Pancreas (tissue), 10 donors: ENCODE measurements at places on chromosomes 7 and 10. TPM values are rescaled to one million over a fixed set of nuclear protein-coding genes. Genes with fewer than 3 reads are reported as not detected.

DNA sequence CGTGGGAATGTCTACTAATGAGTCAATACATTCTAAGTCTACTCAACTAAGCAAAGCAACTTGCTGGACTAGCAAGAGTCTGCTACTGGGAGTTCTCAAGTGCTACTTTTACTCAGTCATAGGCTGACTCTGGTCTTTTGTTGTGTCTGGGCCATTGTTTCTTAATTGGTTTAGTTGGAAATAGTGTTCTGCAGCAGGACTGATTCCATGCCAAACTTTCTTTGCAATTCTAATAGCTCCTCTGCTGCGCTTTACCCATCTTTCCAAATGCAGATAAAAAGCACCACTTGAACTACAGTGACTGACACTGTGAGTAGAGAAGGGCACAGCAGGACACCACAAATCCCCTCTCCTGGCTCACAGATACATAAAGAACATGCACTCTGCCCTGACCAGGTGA lies 125.7 kb downstream of the CD36 start:
- DNase-seq = no peak

DNA sequence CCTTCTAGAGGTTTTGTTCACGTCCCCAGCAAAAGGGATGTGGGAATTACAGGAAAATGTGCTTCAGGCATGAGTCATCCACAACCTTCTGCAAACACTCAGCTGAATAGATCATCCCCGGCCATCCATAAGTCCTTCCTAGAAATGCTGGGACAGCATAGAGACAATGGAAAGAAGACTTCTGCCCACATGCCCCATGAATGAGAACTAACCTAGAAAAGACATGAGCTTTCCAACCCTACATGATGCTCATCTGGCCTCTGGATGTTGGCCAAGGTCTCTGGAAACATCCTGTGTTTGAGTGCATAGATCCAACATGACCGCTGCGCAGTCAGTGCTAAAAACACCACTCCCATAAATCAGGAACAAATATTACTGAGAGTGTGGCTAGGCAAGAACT lies 277.5 kb downstream of the PLXNA4 start:
- no peak for DNase-seq

SFRP4 gene
- total RNA-seq = 19.9 TPM

DNA sequence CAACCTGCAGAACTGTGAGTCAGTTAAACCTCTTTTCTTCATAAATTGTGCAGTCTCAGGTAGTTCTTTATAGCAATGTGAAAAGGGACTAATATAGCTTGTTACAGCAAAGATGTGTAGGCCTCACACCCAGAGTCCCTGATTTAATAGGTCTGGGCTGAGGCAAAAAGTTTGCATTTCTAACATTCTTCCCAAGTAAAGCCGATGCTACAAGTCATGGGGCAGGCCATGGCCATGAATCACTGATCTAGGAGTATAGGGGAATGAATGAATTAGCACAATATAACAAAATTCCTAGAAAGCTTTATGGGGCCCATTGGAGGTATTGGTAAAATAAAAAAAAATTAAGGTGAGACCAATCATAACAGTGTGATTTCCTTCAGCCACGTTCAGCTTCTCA lies 11.5 kb upstream of the AASS start:
- DNase-seq = no peak

VSTM4 gene
- 0.38 TPM for total RNA-seq

DNA sequence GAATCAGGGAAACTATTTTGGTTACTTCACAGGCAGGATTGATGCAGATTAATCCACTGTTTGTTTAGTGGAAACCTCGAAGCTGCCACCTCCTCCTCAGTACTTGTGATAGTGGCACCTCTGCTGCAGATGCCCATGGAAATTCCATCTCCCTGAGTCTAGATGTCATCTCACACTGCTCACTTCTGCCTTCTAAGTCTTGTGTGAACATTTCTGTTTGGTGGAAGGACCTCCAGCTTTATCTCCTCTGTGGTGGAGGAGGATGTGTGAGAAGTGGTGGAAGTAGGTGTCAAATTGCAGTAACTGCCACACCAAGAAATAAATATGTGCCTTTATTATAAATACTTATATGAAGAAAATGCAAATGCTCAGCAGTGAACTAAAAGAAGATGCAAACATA lies 25.8 kb upstream of the GPR141 start:
- no peak for DNase-seq

DNA sequence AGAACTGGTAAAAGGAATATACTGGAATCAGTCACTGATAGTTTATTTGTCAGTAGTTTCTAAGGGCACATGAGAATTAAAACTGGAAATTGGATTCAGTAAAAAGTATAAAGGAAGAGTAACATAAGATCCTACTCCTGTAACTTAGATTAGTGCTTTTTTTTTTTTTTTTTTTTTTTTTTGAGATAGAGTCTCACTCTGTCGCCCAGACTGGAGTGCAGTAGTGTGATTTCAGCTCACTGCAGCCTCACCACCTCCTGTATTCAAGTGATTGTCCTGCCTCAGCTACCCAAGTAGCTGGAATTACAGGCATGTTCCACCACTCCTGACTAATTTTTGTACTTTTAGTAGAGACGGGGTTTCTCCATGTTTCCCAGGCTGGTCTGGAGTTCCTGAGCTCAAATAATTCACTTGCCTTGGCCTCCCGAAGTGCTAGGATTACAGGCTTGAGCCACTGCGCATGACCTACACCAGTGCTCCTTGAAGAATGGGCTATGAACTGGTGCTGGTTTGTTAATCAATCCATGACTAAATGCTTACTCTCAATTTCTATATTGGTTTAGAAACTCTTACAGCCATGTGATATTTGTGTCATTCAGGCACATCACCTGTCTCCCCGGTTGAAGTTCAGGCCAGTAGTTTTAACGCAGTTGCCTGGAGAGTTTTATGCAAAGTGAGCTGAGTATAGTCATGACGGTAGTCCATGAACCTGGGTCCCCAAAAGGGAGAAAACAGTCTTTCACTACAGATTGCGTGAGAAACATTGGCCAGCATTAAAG lies 65.0 kb downstream of the ZEB1 start:
- no peak for DNase-seq

NUDT13 gene
- 1.1 TPM for total RNA-seq

- DNase-seq = no peak
Measured at GRCh38 chr10:13706175-13706574, 119.4 kb downstream of the PRPF18 start.

GRCh38 chr10:60974463-60975149 lies 30.6 kb upstream of the RHOBTB1 start:
- no peak for DNase-seq

DNA sequence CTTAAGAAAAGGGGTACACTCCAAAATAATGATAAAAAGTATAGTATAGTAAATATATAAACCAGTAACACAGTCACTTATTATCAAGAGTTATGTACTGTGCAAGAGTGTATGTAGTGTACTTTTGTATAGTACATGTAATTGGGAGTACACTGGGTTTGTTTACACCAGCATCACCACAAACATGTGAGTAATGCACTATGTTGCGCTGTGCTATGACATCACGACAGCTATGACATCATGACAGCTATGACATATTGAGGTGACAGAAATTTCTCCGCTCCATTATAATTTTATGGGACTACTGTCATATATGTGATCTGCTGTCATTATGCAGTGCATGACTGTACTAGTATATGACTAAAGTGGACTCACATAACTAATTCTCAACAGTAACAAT lies 84.6 kb downstream of the KMT2C start:
- no peak for DNase-seq

GRCh38 chr7:15407910-15408309 lies 153.9 kb downstream of the AGMO start:
- DNase-seq = no peak

DUSP5 gene
- 3.6 TPM for total RNA-seq

POLR3A gene
- total RNA-seq = 6.7 TPM

- DNase-seq = no peak
Measured at GRCh38 chr7:101496017-101496416, 133.1 kb downstream of the MYL10 start.

- DNase-seq = no peak
Measured at GRCh38 chr7:140402178-140402835, 1.6 kb upstream of the RAB19 start.

- peak; percentile 94 for DNase-seq
Measured at GRCh38 chr10:131885391-131886165, 15.2 kb upstream of the PPP2R2D start.

DNA sequence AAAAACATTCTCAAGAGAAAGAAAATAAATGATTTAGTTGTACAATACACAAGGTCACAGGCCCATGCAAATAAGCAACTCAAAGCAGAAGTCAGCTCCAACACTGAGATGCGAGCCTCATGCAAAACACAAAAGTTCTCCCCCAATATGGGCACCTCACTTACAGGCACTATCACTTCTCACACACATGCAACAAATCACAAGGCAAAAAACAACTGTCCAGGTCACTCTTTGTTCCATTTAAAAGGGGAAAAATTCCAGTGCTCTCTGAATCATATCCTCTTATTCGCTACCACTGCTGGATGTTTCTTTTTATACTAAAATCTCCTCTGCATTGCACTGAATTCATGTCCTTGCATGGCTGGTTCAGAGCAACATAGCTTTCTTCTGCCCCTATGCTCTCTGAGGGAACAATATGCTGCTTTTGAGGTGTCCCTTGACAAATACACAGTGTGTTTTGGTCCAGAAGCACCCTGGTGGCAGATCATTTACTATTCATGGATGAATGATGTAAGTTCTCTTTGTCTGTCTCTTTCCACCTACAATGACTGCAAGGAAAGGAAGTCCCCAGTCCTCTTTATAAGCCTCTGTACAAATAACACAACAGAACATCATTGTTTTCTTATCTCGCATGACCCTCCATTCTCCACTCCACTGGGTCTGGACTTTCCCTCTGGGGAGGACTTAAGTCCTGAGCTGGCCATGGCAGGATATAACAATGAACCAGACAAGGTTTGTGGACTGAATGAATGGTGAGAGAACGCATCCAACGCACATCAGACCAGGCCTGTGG lies 85.4 kb upstream of the GSDME start:
- no peak for DNase-seq

- no peak for DNase-seq
Measured at GRCh38 chr10:31949266-31949665, 20.6 kb upstream of the ARHGAP12 start.

KEL gene
- total RNA-seq = not detected

DNA sequence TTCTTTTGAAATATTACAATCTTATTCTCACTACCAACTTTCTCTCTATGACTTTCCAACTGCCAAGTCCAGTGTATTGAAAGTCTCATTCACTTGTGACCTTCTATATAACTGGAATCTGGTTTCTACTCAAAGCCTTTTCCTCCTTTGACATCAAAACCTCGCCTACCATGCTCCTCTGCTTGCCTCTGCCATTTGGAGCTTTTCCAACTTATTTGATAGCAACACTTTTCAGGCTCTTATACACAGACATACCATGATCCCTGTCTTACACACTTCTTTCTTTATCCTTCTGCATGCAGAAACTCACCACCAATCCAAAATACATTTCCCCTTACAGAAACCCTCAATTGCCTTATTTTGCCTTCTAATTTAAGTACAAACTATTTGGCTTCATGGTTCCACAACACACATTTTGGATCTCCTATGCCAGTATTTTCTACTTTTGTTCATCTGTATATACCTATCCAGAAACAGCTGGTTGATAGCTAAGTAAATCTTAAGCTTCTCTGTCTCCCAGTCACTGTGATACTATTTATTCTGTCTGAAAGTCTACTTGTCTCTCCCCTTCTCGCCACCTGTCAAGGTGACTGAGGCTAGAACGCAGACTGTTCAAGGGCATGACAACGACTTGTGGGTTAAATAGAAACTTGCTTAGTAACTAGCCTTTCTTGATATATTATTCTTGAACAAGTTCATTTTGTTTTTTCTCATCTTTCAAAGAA lies 22.4 kb downstream of the GNG11 start:
- no peak for DNase-seq

GRCh38 chr7:141012696-141013344 lies 1.9 kb downstream of the MRPS33 start:
- no peak for DNase-seq

GRCh38 chr7:142231716-142232115 lies 26.1 kb downstream of the PRSS58 start:
- DNase-seq = no peak

DNA sequence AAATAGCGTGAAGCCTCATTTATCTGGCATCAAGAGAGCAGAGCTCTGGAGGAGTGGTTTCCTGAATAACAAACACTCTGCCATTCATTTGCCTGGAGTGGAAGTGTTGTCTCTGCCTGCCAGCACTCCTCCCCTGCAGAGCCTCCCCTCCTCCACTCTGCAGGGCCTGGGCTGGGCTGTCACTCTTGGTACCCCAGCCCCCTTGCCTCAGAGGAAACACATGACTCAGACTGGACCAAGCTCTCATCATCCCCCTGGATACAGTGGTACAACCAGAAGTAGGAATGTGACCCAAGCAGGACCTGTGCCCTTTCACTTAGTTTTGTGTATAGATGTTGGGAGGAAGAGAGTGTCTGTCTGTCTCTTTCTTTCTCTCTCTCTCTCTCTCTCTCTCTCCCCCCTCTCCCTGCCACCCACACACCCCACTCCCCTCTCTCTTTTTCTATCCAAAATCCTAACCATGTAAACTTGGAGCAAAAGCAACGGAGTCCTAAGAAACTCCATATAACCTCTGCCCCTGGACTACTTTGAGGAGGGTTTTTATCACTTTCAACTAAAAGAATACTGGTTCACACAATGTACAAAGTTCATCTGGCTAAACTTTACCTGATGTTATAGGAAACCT lies 43.9 kb downstream of the DOCK4 start:
- no peak for DNase-seq

- no peak for DNase-seq
Measured at GRCh38 chr7:6284055-6284400, 11.6 kb upstream of the CYTH3 start.

DNA sequence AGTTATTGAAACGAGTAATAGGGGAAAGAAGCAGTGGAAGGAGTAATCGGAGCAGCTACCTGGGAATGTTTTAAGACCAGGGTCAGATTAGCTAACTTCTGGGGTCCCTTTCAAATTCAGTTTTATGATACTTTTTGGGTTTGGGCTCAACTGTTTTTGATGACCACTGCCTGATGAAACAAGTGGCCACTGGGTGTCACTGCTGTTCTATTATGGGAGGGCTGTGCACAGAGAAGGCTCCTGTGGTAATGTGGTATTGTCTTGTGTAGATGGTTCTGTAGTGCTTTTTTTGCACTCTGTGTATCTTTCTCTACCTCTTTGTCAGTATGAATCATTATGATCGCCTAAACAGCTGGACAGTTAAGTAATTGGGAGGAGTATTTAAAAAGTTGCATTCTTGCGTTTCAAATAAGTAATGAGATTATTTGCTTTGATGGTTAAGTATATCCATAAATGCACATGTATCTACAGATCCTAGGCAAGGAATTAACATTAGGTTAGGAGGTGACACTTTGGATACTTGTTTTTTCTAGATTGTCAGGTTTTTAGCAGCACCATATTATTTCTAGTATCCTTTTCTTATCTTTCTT lies 128.4 kb downstream of the ABCA13 start:
- no peak for DNase-seq

GRCh38 chr7:5854738-5855137 lies 25.9 kb upstream of the OCM start:
- no peak for DNase-seq

SEC23IP gene
- total RNA-seq = 27.6 TPM

GPR158 gene
- total RNA-seq = 0.29 TPM

GRCh38 chr7:98434087-98434486 lies 33.2 kb upstream of the BAIAP2L1 start:
- DNase-seq = no peak

- peak; percentile 46 for DNase-seq
Measured at GRCh38 chr10:132145521-132146185, 41.1 kb upstream of the DPYSL4 start.
